T follicular helper cell (primary cell): ENCODE measurements at places on chromosomes 2 and 18.
A peak's percentile ranks its signal among the peaks of the same experiment; 100 is the strongest.

- DNase-seq: no peak
Measured at GRCh38 chr18:75945265-75945933, 517.9 kb upstream of the SMIM21 start.

DNA sequence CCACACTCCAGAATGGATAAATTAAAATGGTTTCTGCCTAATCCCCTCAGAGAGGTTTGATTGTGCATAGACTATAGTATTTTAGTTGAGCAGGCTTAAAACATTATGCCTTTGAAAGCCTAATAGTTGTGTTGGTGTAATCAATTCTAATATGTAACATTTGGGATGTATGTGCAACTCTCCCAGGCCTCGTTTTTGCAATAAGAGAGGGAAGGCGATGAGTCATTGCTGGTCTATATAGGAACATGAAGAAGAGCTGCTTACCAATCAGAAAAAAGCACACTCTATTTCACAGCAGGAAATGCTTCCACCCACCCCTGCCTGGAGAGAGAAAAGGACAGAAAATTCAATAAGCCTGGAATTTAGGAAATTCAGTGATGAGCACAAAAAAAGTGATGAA, 1424.0 kb upstream of the PIK3C3 start:
- no peak for DNase-seq

DNA sequence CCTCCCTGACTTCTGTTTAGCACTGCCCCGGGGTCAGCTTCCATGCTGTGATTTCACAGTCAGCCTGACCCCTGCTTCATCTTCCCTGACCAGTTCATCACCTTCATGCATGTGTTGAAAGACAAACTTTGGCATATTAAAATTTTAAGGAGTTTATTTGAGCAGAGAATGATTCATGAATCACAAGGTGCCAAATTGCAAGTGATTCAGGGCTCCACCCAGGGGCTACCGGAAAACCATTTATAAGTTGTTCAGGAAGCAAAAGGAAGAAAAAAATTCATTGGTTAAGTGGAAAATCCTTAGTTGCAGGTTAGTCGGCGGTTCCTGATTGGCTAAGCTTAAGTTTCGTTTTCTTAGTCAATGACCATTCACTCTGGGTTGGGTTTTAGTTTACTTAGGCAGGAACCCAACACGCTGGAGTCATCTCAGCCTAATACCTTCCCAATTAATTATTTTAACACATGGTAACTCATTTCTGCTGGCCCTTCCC, 10.6 kb downstream of the IL1F10 start:
- DNase-seq: no peak

GRCh38 chr2:8303322-8303832, 378.5 kb upstream of the ID2 start:
- DNase-seq: peak; percentile 23

GRCh38 chr2:144523596-144524117, 3.7 kb upstream of the ZEB2 start:
- DNase-seq: no peak

- DNase-seq: peak; percentile 32
Measured at GRCh38 chr2:30115141-30115980, 31.4 kb upstream of the YPEL5 start.

- DNase-seq: no peak
Measured at GRCh38 chr18:74390900-74391299, 66.2 kb downstream of the DIPK1C start.

- no peak for DNase-seq
Measured at GRCh38 chr18:7766817-7767216, 199.7 kb downstream of the PTPRM start.

GRCh38 chr2:148042219-148042618, 21.3 kb downstream of the MBD5 start:
- no peak for DNase-seq

GRCh38 chr2:84450288-84451227, 8.5 kb downstream of the SUCLG1 start:
- DNase-seq: no peak

- no peak for DNase-seq
Measured at GRCh38 chr2:189163889-189164288, 15.7 kb downstream of the COL5A2 start.

- DNase-seq: no peak
Measured at GRCh38 chr2:74078466-74078865, 69.2 kb downstream of the BOLA3 start.

GRCh38 chr2:217222309-217222910, 362.5 kb upstream of the TNP1 start:
- no peak for DNase-seq

GRCh38 chr2:185335879-185336278, 402.7 kb upstream of the FSIP2 start:
- DNase-seq: no peak

GRCh38 chr2:32128636-32129035, 37.0 kb upstream of the SLC30A6 start:
- no peak for DNase-seq

DNA sequence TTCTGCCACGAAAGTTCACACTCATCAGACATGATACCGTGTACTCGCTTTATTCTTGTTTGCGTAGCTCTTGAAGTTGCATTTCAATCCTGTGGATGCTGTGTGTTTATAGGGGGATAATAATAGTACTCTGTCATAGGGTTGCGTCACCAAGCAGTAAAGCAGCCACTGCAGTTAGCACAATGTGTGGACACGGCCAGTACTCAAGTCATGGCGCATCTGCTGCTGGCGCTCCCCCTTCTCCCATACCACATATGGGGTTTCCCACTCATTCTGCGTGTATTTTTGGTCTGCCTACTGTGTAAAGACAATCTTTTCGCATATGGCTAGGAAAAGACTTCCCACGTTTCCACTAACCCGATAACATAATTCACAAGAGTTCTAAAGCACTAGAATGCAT, 2.1 kb upstream of the ZBTB14 start:
- DNase-seq: no peak

DNA sequence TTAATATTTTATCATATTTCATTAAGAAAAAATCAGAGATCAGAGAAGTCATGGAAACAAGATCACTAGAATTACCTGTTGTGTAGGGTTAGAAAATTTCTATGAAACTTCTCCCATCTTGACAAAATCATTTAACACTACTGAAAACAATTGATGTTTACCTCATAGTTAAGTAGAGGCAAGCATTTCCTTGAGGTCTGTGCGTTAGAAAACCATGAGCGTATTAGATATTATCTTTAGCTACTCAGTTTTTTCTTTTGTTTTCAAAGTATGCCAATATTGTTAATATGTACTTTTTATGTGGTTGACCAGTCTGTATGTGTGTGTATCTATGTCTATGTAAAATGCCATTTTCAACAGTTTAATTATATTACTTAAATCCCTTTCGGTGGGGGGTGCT, 335.7 kb downstream of the PARD3B start:
- no peak for DNase-seq

DNA sequence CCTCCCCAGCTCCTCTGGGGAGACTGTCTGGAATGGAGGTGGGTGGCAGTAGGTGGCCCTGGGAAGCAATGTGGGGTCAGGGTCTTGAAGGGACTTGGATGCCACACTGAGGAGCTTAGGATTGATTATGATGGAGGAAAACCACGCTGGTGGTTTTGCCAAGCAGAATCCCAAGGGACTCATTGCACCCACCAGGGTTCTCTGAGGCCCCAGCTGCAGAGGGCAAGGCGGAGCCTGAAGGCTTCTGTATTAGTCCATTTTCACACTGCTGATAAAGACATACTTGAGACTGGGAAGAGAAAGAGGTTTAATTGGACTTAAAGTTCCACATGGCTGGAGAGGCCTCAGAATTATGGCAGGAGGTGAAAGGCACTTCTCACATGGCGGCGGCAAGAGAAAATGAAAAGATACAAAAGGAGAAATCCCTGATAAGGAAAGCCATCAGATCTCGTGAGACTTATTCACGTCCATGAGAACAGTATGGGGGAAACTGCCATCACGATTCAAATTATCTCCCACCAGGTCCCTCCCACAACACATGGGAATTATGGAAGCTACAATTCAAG, 87.2 kb upstream of the YWHAQ start:
- DNase-seq: no peak

GRCh38 chr2:223841436-223842190, 4.2 kb upstream of the AP1S3 start:
- no peak for DNase-seq

GRCh38 chr2:134705861-134706586, 12.8 kb downstream of the TMEM163 start:
- no peak for DNase-seq

GRCh38 chr2:8064603-8065002, 617.3 kb upstream of the ID2 start:
- DNase-seq: no peak
